ENCODE measurements at places on chromosomes 3 and 15.

DNA sequence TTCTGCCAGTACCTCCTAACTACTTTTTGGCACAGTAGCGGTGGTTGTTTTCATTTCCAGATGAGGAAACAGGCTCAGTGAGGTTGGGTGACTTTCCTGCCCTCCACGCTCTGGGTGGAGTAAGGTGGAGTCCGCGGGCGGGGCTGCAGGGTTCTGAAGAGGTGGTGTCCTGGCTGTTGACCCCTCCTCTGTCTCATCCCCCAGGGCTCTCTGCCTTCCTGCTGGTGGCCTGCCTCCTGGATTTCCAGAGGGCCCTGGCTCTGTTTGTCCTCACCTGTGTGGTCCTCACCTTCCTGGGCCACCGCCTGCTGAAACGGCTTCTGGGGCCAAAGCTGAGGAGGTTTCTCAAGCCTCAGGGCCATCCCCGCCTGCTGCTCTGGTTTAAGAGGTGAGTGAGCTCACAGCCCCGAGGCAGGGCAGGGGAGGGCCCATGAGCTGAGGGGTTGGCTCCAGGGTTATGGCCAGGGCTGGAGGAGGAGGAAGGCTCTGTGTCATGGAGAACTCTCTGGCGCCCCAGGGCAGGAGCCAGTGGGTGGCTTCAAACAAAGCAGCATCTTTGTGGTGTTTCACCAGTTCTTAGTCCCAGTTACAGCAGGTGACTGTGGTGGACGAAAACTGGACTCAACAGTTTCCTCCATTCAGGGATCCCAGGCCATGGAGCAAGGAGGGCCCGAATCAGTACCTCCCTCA lies 10.4 kb downstream of the SLC28A1 start:
- DNase-seq = no peak

GRCh38 chr15:82882273-82882928 lies 70.1 kb downstream of the HOMER2 start:
- DNase-seq = no peak

GRCh38 chr3:71129611-71130431 lies 453.7 kb downstream of the FOXP1 start:
- no peak for DNase-seq

DNA sequence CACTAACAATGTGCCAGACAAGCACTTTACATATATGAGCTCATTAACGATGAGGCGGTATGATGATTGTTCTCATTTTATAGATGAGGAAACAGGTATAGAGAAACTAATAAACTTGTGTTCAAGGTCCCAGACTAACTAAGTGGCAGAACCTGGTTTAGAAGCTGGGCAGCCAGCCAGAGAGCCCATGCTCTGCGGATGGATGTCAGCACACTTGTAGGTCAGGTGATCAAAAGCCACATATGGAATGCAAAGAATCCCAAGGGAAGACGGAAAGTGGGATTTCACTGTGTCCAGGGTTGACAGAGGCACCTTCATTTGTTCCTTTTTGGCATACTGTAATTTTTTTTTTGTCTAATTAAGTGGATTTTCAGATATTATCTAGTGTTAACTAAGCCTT lies 103.7 kb downstream of the EFL1 start:
- no peak for DNase-seq

DNA sequence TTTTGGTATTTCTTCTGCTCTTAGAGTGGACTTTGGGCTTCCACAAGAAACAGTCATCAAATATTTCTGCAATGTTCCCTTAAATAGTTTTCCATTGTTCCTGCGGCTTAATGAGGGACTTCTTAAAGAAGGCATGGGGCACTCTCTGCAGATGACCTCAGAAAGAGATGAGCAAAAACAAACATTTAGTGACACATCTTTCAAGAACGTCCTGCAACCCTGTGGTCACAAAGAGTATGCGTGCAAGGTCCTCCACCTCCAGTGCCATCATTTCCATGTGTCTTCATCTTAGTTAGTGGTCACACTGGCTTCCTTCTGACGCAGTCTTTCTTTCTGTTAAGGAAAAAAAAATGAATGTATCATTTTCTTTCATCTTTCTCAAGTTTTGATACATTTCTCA lies 56.2 kb downstream of the GREM1 start:
- no peak for DNase-seq

GRCh38 chr3:84724877-84725276 lies 233.9 kb upstream of the CADM2 start:
- DNase-seq = no peak

GRCh38 chr3:184066211-184066610 lies 13.4 kb downstream of the HTR3C start:
- no peak for DNase-seq

GRCh38 chr15:78034495-78035191 lies 42.9 kb downstream of the TBC1D2B start:
- no peak for DNase-seq

GRCh38 chr3:159818997-159819500 lies 169.6 kb upstream of the IL12A start:
- DNase-seq = no peak

DNA sequence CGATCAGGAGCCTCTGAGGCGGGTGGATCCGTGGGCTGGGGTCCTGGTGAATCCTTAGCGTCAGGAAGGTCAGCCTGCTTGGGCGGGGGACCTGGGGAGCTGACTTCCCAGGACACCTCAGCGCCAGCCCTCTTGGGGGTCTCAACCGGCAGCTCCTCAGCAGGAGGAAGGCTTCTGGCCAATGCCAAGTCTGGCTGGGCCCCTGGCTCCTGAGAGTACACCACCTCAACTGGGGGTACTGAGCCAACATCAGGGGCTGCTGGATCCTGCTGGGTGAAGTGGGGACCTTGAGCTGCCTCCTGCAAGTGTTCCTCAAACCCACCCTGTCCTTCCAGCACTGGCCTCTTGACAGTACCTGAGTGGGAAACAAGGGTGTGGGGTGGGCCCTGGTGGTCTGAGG lies 3.1 kb downstream of the PRRT3 start:
- DNase-seq = no peak

GRCh38 chr3:154334973-154335420 lies 10.7 kb upstream of the DHX36 start:
- peak; percentile 3 for DNase-seq

- DNase-seq = no peak
These were observed 254.4 kb upstream of the ARRDC4 start for GRCh38 chr15:97706059-97706458.

DNA sequence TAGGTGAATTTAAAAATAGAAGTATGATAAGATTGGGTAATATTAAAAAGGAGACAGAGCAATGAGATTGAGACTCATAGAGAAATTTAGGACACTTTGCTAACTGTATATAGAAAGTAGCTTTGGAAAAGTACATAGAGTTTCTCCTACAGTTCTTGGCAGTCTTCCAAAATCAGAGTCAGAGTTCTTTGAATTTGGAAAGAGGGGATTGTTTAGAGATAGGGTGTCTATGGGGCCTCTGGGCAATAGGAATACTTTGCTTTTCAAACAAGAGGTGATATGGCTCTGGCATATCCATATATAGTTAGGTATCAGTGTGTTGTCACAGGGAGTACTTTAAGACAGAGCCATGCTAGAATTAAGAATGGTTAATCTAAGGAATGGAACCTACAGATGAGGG lies 477.1 kb upstream of the KCNMB2 start:
- no peak for DNase-seq

DNA sequence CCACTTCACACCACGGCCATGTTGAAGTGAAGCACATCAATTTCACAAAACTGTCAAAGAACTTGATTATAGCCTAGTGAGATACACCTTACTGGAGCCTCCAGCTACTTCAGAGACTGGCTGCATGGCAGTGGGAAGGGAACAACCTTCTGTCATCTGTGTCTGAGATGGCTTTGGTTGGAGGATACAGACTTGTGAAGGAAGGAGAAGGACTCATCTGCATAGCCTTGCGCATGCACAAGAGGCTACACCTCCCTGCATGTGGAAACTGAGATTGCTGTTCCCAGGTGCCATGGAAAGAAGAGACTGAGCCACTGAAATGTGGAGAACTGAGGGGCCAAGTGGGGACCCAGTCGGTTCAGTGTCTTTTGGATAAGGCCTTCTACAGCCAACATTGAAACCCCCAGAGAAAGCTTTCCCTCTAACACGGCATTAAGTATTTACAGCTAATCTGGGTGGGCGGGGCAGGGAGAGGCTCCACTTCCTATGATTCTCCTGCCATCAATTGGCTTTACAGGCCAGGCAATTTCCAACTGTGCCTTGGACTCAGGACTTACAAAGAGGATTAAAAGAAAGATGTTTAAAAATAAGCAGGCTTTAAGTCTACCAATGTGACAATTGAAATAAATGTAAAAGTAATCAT lies 58.8 kb downstream of the IL16 start:
- DNase-seq = no peak

DNA sequence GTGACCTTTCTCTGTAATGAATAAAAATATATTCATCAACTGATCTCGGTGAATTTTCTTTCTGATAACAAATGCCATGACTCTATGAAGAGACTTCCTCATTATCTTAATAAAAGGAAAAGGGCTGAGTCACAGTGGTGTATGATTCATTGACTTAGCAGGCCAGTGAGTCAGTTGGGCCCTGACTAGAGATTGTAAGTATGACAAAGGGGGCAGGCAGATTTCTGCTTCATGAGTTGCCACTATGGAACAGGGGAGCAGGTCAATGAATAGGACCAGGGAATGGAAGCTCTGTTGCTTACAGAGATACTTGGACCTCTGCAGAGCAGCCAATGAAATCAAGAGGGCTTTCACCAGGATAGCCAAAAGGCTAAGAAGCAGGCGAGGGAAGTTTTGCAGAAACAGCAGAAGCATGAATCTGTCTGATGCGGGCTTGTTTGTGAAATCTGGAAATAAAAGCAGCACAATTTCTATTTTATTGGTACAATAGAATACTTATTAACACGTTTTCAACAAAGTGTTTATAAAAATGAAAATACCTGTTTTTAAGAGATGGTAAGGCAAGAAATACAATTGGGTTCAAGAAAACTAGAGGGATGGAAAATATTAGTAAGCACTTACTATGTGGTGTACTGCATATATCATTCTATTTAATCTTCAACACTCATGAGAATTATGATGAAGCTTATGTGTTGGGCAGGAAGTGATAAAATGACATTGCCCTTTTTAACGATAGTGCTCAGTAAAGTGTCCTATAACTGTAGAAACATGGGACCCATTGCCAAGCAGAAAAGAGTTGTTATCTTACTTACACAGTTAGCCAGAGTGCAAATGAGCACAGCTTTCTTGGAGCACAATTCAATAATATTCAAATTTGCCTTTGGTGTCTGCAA lies 169.8 kb upstream of the MYRIP start:
- no peak for DNase-seq

DNA sequence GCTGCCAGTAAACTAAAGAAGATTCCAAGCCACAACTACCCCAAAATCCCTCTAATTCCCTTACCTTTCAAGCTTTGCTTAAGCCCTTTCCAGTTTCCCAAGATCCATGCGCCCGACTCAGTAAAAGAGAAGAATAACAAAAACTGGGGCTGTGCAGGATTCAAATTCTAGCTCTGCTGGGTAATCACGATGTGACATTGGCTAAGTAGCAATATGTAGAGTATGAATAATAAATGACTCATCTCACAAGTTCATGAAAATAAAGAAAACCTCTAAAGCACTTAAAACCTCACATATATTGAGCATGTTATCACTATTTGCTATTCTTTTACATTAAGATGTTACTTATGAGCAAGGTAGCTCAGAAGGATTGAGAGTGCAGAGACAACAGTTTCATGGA lies 522.2 kb upstream of the ZNF717 start:
- DNase-seq = no peak

DNA sequence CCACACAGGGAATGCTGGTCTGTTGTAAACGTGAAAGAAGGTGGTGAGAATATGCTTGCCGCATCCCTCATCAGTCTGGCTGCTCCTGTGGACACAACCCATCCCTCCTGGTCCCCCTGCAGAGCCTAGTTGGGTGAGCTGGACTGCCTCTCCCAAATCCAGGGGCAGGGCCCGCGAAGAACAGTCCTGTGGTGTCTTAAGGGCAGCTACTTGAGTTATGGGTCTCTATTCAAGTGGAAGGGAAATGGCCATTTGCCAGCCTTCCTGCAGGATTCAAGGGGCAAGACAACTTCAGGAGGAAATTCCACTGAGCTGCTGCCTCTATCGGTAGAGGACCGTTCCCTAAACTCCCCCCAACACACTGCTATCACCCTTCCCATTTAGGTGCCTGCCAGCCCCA lies 98.9 kb downstream of the IQSEC1 start:
- DNase-seq = peak; percentile 17

- no peak for DNase-seq
These were observed 65.1 kb downstream of the CD200R1L start for GRCh38 chr3:112781599-112781998.

GRCh38 chr15:49215768-49216739 lies 46.0 kb downstream of the GALK2 start:
- DNase-seq = peak; percentile 75

DNA sequence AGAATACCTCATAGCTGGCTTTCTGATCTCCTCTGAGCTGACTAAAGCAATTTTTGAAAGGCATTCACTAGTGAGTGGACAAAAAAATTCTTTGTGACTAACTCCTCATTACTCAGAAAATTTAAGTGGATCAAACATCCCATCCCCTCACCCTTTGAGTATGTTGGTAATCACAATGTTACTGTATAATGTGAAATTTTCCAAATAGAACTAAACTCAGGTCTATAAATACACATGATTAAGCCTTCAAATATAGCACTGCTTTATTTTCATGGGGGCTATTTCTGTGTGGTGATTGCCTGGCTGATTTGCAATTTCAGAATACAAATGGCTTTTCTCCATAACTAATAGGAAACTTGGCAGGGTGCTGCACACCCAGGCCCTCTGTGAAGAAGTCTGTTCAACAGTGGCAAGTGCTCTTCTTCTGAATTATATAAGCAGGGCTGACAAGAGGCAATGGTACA lies 45.9 kb upstream of the ACTC1 start:
- DNase-seq = no peak

DNA sequence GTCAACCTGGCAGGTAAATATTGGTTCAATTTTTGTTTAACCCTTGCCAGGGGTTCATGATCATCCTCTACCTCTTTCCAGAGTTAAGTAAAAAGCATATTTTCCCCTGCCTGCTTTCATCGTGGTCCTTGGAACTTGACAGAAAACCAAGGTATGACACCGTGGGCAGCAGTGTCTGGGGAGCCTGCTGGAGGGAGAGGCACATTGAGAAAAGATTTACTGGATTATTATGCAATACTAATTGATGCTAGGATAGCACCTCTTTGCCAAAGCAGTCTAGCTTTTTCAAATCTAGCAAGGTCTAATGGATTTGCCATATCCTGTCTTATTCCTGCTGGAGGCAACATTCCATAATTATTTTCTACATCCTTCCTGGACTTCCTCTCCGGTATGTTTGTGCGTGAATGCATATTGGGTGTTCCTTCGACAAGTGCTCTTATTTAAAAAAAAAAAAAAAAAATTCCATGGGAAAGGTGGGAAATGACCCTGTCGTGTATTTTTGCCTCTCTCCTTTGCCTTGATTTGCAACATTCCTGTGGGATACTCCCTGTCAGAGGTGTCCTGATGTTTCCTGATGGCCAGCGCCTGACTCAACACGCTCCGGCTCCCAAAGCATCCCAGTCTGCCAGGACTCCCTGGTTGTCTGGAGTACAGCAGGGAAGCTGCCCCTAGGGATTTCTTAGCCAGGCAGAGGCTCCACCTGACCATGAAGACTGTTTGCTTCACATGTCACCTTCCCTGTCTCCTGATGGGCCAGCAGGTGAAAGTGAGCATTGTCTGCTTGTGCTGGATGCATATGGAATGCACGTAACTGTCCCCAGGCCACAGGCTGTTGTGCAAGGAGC lies 6.3 kb downstream of the BHLHE40 start:
- DNase-seq = no peak

- peak; percentile 0 for DNase-seq
These were observed 10.7 kb upstream of the CNTN6 start for GRCh38 chr3:1082108-1082507.

GRCh38 chr15:89401631-89402517 lies 67.2 kb upstream of the POLG start:
- DNase-seq = no peak

- no peak for DNase-seq
These were observed 192.9 kb downstream of the NEK10 start for GRCh38 chr3:27176256-27176655.
